ENCODE measurements at places on chromosomes 6 and 20.

DNA sequence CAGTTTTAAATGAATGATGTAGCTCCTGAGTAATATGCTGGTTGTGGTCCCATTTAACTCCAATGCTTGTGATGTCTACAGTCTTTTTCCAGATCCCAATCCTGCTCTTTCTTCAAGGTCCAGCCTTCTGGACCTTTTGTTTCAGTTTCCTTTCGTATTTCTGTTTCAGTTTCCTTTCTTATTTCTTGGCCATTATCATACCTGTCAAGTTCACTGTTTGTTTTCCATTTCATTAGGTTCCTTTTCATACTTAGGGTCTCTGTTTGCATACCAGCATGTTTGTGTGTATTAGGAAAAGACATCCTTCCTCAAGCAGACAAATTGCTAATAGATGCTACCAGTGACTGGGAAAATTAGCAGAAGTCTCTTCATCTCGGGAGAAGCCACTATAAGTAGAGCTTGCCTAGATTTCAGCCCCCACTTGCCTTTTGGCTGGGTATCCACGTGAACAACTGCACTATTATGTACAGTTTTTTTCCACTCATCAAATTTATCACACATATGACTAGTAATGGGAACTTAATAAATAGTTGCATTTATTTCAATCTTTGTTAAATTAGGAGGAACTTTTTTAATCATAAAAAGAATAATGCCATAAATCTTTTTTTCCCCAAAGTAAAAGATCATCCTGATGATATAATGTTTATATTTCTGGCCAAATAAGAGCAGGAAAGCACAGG lies 583.4 kb downstream of the BCKDHB start:
- no peak for DNase-seq
- H3K4me1 ChIP-seq: no peaks in the 10 kb centered on the region
- H3K27ac ChIP-seq: no peak overlapping the region

DNA sequence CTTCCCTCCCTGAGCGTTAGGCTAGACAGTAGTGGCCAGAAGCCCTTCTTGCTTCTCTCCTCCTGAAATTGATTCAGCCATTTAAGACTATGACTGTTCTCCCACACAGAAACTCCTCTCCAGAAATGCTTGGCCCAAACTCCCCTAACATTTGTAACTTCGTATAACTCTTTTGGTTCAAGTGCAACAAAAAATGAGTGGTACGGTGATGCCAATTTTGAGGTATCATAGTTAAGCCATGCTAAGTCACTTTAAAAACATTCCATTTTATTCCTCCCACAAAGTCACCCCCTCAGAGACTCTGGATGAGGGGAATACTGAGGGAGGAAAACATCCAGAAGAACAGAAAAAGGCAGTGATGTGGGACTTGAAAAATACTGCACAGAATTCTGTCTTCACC lies 21.1 kb upstream of the ROS1 start:
- H3K27ac ChIP-seq: no peak overlapping the region
- peaks cover 6% of the 10 kb centered on the region for H3K27me3 ChIP-seq
- no peak overlapping the region for H3K4me3 ChIP-seq
- no peaks in the 10 kb centered on the region for H3K36me3 ChIP-seq

- no peaks in the 10 kb centered on the region for H3K27me3 ChIP-seq
- H3K4me1 ChIP-seq: no peaks in the 10 kb centered on the region
- no peak overlapping the region for H3K27ac ChIP-seq
- H3K36me3 ChIP-seq: no peaks in the 10 kb centered on the region
- H3K4me3 ChIP-seq: no peak overlapping the region
- no peak for DNase-seq
Measured at GRCh38 chr6:81534934-81535465, 217.5 kb downstream of the TENT5A start.

- H3K4me3 ChIP-seq: no peak overlapping the region
- DNase-seq: no peak
- no peaks in the 10 kb centered on the region for H3K27me3 ChIP-seq
- H3K36me3 ChIP-seq: no peaks in the 10 kb centered on the region
Measured at GRCh38 chr20:17344790-17345189, 118.0 kb downstream of the PCSK2 start.

All from B cell (primary cell).